ENCODE measurements at places on chromosomes 6 and 20. TPM values are rescaled to one million over a fixed set of nuclear protein-coding genes. Genes with fewer than 3 reads are reported as not detected.

- no peaks in the 10 kb centered on the region for H3K4me1 ChIP-seq
- no peak for DNase-seq
- no peak overlapping the region for H3K4me3 ChIP-seq
- H3K36me3 ChIP-seq, result no peaks in the 10 kb centered on the region
Measured at GRCh38 chr6:125688138-125688537, 61.3 kb upstream of the HEY2 start.

- H3K4me1 ChIP-seq, result no peaks in the 10 kb centered on the region
- H3K36me3 ChIP-seq, result no peaks in the 10 kb centered on the region
- no peak for DNase-seq
- H3K27ac ChIP-seq, result no peak overlapping the region
- H3K27me3 ChIP-seq, result no peaks in the 10 kb centered on the region
Measured at GRCh38 chr6:164401871-164402270, 907.5 kb downstream of the C6orf118 start.

DNA sequence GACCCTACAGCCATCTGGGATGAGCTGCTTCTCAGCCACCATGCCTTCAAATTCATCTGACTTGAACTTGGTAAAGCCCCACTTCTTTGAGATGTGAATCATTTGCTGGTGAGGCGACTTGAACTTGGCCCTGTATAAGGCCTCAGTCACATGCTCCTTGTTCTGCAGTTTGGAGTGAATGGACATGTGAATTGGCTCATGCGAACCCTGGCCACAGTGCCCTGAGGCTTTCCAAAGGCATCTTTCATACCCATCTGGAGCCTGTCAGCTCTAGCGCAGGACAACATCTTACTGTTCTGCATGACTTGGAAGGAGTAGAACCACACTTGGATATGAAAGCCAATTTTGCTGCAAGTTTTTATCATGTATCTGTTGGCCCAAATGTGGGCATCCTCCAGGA is 244.0 kb upstream of the FAM83B start:
- H3K4me1 ChIP-seq, result no peaks in the 10 kb centered on the region
- H3K36me3 ChIP-seq, result no peaks in the 10 kb centered on the region
- DNase-seq, result peak; percentile 43
- H3K27me3 ChIP-seq, result no peaks in the 10 kb centered on the region
- no peak overlapping the region for H3K4me3 ChIP-seq

- no peaks in the 10 kb centered on the region for H3K36me3 ChIP-seq
- no peaks in the 10 kb centered on the region for H3K4me1 ChIP-seq
- H3K27ac ChIP-seq, result no peak overlapping the region
- H3K27me3 ChIP-seq, result no peaks in the 10 kb centered on the region
Measured at GRCh38 chr6:138007014-138007472, 100.2 kb downstream of the PERP start.

DNA sequence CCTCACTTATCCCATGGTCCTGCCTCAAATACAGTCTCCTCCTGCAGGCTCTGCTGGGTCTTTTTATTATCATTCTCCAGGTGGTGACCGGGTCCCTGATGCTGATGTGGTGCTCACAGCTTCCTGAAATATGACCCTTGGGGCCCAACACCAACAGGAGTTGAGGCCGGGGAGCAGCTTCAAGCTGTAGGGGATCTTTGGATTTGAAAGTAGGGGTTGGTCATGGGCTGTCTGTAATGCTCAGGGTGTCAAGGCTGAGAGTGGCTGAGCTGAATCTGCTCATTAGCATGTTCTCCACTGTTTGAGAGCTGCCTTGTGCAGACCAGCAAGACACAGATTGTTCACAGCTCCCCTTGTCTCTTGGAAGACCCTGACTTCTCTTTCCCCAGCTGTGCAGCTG is 35.5 kb downstream of the HLA-F start:
- peaks cover 15% of the 10 kb centered on the region for H3K4me1 ChIP-seq
- DNase-seq, result no peak
- no peaks in the 10 kb centered on the region for H3K36me3 ChIP-seq
- H3K27ac ChIP-seq, result peak overlapping the region; percentile 50

DNA sequence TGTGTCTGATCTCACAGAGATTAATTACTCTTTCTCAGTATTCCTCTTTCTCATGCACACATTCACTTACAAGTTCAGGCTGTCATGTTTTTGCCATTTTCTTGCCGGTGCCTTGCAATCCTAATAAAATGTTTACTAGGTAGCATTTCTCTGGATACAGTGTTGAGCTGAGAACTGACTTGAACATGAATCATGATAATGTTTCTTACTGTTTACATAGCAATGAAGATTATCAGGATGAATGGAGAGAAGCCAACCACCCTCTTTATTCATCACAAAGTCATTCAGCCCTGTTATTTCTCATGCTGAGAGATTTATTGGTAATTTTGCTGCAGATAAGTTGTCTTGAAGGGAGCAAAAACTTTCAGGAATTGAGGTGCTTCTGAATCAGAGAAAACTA is 185.5 kb upstream of the ECI2 start:
- no peak overlapping the region for H3K4me3 ChIP-seq
- H3K4me1 ChIP-seq, result peaks cover 42% of the 10 kb centered on the region
- no peak for DNase-seq
- no peaks in the 10 kb centered on the region for H3K27me3 ChIP-seq
- H3K36me3 ChIP-seq, result no peaks in the 10 kb centered on the region
- peak overlapping the region; percentile 46 for H3K27ac ChIP-seq

DUSP15 gene
- total RNA-seq, result 2.8 TPM

VGLL2 gene
- not detected for total RNA-seq

DNA sequence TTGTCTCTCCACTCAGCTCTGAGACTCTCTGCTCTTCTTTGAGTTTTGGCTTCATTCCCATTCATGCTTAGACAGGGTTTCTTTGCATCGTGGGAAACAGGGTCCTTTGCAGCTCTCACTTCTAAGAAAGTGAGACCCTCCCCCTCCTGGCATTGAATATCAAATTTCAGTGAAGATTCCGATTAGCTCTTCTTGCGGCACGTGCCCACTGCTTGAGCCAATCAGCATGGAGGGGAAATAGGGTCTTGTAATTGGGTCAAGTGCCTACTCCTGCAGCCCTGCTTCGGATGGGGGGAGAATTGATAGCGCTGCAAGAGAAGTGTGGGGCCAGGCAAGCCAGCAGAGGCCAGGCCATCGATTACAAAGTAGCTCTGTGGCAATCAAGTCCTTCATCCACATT is 69.6 kb downstream of the TFAP2C start:
- H3K4me3 ChIP-seq, result no peak overlapping the region
- no peak overlapping the region for H3K27ac ChIP-seq
- no peaks in the 10 kb centered on the region for H3K4me1 ChIP-seq
- DNase-seq, result no peak
- H3K36me3 ChIP-seq, result no peaks in the 10 kb centered on the region
